ENCODE measurements at places on chromosomes 12 and 14.

DNA sequence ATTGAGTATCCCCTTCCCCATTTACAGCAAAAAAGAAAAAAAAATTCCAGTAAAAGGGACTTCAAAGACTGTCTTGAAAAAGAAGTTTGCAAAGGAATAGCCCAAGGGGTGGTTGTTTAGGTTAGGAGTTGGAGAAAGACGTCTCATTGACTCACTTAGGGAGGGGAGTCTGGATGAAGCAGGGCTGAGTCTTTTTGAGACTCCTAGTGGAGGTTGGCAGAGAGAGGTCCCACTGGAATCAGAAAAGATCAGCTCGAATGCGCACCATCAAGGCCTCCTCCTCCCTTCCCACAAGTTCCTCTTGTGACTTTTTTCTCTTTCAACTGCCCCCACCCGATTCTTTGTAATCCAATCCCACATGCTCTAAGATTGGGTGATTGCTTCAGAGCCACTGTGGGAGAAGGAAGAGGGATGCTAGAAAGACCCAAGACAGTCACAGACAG, 1.9 kb downstream of the ARHGEF40 start:
- no peak for DNase-seq

DNA sequence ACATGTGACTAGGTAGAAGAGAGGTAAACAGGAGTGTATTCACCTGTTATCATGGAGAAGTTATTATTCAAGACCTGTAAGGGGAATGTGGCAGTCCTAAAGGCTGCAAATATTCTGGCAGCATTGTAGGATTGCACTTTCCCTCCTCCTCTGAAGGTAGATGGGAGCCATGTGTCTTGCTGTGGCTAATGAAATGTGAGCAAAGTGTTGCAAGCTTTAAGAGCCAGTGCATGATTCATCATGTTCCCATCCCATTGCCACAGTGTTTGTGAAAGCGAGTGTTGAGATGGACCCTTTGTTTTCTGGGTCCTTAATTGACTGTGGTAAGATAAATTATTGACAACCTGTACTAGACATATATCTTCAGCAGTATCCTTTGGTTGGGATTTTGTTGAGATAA, 128.7 kb downstream of the RGS6 start:
- DNase-seq, result no peak

- no peak for DNase-seq
Measured at GRCh38 chr14:91817566-91818325, 49.6 kb downstream of the TC2N start.

- DNase-seq, result no peak
Measured at GRCh38 chr14:67984274-67984673, 164.7 kb downstream of the RAD51B start.

- no peak for DNase-seq
Measured at GRCh38 chr12:94745562-94745961, 95.2 kb upstream of the TMCC3 start.

GRCh38 chr12:121064116-121064515, 25.1 kb upstream of the OASL start:
- no peak for DNase-seq

GRCh38 chr14:89399594-89400068, 17.4 kb downstream of the FOXN3 start:
- DNase-seq, result no peak

GRCh38 chr14:59055006-59055405, 133.5 kb upstream of the DAAM1 start:
- DNase-seq, result no peak

DNA sequence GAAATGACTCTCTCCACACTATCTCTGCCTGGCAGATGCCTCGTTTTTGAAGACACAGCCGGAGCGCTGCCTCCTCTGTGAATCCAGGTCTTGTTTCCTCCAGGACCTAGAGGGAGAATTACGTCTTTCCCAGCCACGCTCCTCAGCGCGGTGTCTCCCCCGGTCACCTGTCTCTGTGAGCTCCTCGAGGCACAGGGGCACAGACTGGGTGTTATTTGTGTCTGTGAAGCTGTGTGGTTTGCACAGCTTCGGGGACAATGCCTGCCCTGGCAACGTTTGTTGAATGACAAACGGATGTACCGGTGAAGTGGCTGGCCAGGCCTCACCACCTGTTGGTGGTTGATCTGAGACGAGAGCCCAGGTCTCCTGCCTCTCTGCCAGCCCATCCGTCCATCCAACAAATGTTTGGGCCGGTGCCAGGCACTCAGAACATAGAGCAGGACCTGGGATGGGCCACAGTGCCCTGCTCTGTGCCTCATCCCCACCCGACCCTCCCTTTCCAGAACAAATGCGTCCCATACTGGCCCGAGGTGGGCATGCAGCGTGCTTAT, 6.1 kb downstream of the PTPN6 start:
- DNase-seq, result no peak

DNA sequence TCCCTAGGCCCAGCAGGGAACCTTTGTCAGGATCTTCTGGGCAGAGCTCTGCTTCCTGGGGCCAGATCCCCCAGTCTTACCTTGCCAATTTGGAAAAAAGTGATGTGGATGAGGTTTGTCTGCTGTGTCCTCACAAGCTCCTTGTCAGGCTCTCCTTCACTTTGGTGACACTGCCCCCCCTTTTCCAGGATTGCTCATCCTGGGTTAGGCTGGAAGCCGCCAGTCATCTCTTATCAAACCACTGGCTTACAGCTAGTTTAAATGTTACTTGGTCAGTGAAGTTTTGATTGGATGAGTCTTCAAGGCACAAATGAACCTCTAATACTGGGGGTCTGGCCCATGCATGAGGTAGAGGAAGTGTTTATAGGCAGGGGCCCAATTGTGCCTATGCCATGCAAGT, 15.3 kb downstream of the NYNRIN start:
- no peak for DNase-seq

DNA sequence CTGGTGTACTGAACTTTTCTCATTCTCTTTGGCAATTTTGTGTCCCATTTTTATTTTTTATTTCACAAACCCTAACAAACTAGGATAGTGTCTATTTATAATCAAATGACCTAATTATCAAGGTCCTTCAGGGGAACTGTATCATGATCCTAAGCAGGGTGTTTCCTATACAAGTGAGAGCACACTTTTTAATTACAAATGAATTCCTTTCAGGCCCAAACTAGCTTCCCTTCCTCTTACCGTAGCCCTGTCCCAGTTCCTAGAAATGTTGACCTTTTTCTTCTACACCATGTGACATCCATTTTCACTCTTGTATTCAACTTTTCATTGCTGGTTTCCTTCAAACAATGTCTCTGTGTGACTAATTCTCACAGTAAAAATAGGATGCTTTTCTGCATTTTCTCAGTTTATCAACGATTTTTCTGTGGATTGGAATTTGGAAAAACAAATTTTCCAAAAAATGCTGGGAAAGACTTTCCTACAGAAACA, 411.4 kb downstream of the CCDC91 start:
- DNase-seq, result no peak

DNA sequence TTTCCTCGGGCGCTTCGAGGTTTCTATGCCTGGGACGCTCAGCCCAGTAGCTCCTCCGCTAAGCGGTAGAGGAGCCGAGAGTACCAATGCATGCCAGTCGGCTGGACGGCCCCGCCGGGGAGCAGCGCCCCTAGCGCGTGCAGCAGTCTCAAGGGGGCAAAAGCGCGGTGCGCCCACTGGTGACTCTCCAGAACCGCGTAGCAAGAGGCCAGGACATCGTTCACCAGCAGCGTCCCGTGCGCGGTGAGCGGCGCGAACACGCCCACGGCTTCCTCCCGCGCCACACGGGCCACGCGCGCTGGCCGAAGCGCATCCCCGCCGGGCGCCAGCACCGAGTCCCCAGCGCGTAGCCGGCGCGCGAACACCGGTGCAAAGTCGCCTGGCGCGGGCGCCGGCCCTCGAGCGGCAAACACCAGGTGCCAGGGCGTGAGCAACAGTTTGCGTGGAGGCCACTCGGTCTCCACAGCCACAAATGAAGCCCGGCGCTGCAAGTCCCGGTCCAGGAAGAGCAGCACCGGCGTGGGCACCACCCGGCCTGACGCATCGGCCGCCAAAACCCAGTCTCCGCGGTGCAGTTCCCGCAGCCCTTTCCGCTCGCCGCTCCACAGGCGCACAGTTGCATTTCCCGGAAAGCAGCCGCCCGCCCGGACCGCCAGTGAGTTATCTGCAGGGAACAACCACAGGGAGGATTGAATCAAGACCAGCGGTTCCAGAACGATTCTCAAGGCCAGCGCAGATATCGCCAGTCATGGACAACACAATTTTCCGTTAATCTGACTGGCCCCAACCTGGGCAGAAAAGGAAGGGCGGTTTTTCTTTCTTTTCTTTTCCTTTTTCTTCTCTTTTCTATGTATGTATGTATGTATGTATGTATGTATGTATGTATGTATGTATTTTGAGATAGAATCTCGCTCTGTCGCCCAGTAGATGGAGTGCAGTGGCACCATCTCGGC, 4.5 kb downstream of the DHH start:
- no peak for DNase-seq

- DNase-seq, result no peak
Measured at GRCh38 chr12:65876898-65877721, 52.8 kb downstream of the HMGA2 start.

DNA sequence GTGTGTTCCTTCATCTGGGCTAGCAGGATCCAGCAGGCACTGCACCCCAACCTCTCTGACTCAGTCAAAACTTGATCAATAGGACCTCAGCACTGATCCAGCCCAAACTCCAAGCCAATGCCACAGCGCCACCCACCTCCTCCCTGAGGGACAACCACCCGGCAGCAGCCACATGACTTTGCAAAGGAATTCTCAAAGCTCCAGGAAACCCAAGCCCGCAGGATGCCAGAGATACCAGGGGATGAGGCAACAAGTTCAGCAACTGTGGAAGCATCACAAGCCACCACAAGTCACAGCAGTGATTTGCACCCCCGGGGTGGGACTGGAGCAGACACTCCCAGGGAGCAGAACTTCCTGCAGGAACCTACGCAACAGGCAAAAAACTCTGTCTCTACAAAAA, 37.3 kb downstream of the ACTN1 start:
- DNase-seq, result no peak

DNA sequence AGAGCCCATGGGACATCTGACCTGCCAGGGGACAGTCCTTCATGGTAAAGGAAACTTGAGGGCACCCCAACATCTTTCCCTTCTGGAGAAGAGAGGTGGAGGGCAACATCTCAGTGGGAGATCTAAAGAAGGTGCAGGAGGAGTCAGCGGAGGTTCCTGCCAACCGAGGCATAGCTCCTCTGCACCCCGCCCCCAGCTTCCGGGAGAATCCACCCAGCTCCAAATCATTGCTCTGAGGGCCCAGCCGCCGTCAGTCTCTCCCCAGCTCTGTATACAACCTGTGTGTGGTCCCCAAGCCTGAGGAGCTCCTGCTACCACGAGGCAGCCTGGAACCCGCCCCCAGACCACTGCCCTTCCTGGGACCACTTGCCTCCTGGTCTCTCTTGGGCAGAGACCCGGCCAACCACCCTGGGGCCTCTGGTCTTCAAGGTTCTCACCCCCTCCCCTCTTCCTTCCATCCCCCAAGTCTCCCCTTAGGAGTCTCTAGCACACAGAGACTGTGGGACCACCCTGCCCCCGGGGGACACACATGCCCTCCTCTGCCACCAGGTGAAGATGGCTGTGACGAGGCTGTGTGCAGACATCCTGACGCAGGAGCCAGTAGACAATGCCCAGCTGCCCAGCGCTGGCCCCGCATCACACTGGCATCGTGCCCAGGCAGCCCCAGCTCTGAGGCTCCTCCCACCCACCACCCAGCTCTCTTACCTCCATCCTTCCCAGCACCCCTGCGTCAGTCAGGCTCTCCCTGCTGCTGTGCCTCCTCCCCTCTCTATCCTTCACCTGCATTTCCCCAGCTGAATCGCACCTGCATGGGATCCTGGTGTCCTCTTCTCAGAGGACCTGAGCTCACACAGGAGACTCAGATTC, 13.0 kb upstream of the NUDT14 start:
- DNase-seq, result no peak

GRCh38 chr14:26400373-26400772, 197.5 kb downstream of the NOVA1 start:
- DNase-seq, result no peak

DNA sequence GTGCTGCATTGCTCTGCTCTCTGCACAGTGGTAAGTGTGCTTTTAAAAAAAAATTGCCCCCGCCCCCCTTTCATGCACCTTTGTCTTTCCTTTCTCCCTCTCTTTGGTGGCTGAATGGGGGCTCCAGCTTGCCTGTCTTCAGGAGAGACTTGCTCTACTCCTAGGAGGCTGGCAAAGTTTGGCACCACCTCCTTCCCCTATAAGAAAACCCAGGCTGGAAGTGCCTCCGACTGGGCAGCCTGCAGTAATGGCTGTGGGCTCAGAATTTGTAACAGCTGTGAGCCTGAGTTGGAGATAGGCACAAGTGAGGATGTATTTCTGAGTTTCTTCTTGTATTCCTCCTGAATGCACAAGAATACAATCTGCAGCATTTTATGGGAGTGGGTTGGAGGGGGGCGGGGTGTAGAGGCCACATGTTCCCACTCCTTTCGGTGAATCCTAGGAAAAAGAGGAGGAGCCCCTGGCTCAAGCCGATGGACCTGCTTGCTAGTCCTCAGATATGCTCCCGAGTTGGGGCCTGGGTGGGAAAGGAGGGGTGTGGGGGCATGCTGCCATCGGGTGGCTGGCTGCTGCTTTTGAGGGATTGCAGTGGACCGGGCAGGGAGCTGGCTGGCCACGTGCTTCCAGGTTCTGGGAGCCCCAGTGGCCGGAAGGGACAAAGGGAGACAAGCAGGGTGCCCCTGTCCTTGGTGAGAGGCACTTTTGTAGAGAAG, 124.3 kb downstream of the TSPAN9 start:
- DNase-seq, result no peak

DNA sequence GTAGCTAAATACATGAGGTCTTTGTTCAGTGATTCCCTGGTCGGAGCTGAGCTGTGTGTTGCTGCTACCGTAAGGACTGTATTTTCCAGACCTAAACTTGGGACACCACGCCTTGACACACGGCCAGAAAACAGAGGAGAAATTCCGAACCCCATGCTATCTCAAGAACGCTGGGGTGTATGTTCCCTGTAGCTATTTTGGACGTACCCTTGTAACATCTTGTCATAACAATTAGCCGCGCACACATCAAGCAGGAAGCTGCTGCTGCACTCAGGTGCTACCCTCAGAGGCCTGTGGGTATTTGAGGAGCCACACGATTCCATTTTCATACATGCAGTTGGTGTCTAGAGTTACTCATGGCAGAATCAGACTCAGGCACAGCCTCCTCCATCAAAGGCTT, 255.0 kb downstream of the TMEM132C start:
- DNase-seq, result no peak

DNA sequence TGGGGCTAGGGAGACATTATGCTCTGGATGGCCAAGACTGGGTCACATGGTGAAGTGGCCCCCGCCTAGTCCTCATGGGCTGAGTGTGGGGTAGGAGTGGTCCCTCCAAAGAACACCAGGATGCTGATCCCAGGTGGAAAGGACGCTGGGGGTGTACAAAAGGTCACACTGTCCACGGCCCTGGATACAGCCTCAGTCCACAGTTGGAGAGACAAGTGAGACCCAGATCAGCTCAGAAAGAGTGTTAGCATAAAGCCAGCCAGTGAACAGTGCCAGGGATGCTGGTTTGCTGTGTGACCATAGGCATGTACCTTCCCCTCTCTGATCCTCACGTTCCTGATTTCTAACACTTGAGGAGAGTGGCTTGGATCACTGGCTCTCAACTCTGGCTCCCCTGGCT, 13.4 kb upstream of the OAS2 start:
- DNase-seq, result no peak

Measured in stimulated activated CD4-positive, alpha-beta T cell treated with anti-CD3 and anti-CD28 coated beads, TNF-alpha, amount 100 ng/mL, for 4 hours (primary cell).